ENCODE measurements at places on chromosomes 11 and 22. TPM values are rescaled to one million over a fixed set of nuclear protein-coding genes. Genes with fewer than 3 reads are reported as not detected.

GRCh38 chr22:47277531-47277930 is 515.1 kb downstream of the TBC1D22A start:
- peak; percentile 37 for DNase-seq
- H3K4me3 ChIP-seq = no peak overlapping the region
- H3K36me3 ChIP-seq = no peaks in the 10 kb centered on the region
- H3K27ac ChIP-seq = no peak overlapping the region
- no peaks in the 10 kb centered on the region for H3K4me1 ChIP-seq

GRCh38 chr11:57290288-57290687 is 34.5 kb downstream of the TNKS1BP1 start:
- H3K27me3 ChIP-seq = no peaks in the 10 kb centered on the region
- no peak overlapping the region for H3K4me3 ChIP-seq
- H3K4me1 ChIP-seq = peaks cover 24% of the 10 kb centered on the region
- no peak overlapping the region for H3K27ac ChIP-seq
- no peaks in the 10 kb centered on the region for H3K36me3 ChIP-seq
- DNase-seq = no peak

DNA sequence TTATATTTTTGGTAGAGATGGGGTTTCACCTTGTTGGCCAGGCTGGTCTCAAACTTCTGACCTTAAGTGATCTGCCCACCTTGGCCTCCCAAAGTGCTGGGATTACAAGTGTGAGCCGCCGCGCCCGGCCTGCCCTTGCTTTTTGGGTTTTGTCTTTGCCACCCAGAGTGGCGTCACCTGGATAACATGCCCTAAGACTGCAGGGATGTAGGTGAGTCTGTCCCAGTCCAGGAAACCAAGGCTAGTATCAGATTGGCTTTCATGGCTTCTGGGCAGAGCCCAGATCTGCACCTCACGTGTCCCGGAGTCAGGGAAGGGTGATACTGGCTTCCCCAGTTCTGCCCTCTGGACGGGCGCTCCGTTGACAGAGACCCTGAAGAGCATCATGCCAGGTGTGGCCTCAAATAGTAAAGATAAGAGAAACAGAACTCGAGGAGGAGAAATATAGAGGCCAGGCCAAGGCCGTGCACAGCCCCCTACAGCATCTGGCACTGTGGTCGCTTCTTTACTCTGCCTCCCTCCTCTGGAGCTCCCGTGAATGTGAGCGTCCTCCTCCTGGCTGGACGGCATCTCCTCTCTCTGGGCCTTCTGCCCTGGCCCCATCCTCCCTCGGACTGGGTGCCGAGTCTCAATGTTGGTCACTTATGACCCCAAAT is 7.8 kb upstream of the APOBEC3B start:
- no peaks in the 10 kb centered on the region for H3K27me3 ChIP-seq
- DNase-seq = no peak
- no peaks in the 10 kb centered on the region for H3K36me3 ChIP-seq

DNA sequence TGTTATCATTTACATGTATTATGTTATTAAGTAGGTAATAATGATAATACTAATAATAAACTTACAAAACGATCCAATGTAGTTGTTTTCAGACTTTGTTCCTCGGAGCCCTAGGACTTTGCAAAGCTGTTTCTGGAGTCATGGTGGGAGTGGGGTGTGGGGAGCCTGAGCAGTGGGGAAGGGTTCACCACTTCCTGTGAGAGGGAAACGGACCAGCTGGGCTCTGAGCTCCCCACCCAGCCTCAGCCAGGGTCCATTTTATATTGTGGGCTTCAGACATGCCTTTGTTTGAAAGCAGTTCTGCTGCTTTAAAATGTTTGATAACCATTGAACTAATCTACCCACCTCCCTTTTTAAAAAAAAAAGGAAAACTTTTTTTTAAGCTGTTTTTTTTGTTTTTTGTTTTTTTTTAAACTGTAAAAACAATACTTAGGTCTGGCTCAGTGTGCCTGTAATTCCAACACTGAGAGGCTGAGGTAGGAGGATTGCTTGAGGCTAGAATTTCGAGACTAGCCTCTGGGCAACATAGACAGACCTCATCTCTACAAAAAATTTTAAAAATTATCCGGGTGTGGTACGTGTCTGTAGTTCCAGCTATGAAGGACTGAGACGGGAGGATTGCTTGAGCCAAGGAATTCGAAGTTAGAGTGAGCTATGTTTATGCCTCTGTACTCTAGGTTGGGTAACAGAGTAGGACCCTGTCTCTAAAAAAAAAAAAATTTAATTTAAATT is 7.0 kb downstream of the SERPING1 start:
- H3K4me3 ChIP-seq = no peak overlapping the region
- no peaks in the 10 kb centered on the region for H3K27me3 ChIP-seq
- no peak for DNase-seq

GRCh38 chr11:10637731-10638151 is 55.8 kb downstream of the IRAG1 start:
- H3K4me1 ChIP-seq = peaks cover 11% of the 10 kb centered on the region
- no peaks in the 10 kb centered on the region for H3K27me3 ChIP-seq
- peak; percentile 27 for DNase-seq

- H3K4me1 ChIP-seq = peaks cover 4% of the 10 kb centered on the region
- no peaks in the 10 kb centered on the region for H3K36me3 ChIP-seq
- peak; percentile 84 for DNase-seq
- H3K27me3 ChIP-seq = no peaks in the 10 kb centered on the region
- peak overlapping the region; percentile 84 for H3K27ac ChIP-seq
Measured at GRCh38 chr22:33853200-33854097, 66.8 kb downstream of the LARGE1 start.

DNA sequence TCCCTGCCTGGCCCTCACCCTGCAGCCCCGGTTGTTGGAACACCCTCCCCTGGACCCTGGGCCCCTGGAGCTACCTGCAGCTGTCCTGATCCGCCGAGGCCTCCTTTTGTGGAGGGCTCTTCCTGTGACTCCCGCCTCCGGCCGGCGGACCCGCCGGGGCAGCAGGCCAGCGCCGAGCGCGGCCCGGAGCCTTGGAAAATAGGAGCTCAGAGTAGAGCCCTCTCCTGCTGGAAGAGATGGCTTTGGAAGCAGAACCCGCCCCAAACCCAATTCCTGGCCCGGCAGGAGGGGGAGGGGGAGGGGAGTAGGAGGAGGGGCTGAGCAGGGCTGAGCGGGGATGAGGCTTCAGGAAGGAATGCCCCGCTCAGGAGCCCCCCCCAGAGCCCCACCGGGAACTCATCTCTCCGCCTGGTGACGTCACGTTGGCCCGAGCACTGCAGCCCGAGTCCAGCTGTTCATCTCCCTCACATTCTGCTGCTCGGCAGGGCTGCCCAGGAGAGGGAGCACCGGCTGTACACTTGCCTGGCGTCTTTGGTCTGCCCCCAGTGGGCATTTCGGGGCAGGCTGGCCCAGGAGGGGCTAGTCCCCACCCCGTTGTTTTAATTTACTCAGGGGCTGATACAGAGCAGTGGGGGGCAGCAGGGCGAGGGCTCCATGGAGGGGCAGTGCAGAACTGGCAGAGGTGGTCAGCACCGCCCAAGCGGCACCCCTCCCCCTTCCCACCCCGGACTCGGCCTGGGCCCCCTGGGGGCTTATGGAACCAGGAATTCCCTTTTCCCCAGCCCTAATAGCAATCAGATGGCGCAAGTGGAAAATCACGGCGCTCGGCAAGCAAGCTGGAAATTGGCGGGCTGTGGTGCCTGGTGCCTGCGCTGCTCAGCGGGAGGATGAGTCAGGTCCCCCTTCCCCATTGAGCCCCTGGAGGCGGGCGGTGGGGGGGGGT is at the start of gene MRGPRF:
Gene MRGPRF (minus strand): TSS at position 238 of the 943 bp plus-strand sequence. CDS start 3,345 bp downstream, outside the sequence.
- peak within 1 kb of the TSS; percentile 78 for H3K27ac ChIP-seq
- peak within 1 kb of the TSS; percentile 54 for H3K4me3 ChIP-seq
- no peaks in the 10 kb centered on the region for H3K36me3 ChIP-seq
- peak; percentile 79 for DNase-seq

GRCh38 chr11:72411623-72412419 is 22.5 kb downstream of the CLPB start:
- peak overlapping the region; percentile 82 for H3K27ac ChIP-seq
- no peaks in the 10 kb centered on the region for H3K36me3 ChIP-seq
- H3K4me3 ChIP-seq = no peak overlapping the region
- no peaks in the 10 kb centered on the region for H3K27me3 ChIP-seq
- H3K4me1 ChIP-seq = peaks cover 21% of the 10 kb centered on the region

The HEPHL1 gene
- total RNA-seq = not detected

The APOA5 gene
- total RNA-seq = not detected

The DEAF1 gene
- total RNA-seq = 27.1 TPM

The LGALS12 gene
- total RNA-seq = 0.49 TPM

The RAPSN gene
- 0.64 TPM for total RNA-seq

The PRAME gene
- not detected for total RNA-seq

Data from upper lobe of right lung (tissue), 1 donor.